ENCODE measurements at places on chromosomes 1 and 21.

GRCh38 chr21:33109574-33110339 lies 39.8 kb downstream of the OLIG1 start:
- peak; percentile 78 for DNase-seq

GRCh38 chr1:220031287-220031686 lies 15.0 kb downstream of the EPRS1 start:
- no peak for DNase-seq

DNA sequence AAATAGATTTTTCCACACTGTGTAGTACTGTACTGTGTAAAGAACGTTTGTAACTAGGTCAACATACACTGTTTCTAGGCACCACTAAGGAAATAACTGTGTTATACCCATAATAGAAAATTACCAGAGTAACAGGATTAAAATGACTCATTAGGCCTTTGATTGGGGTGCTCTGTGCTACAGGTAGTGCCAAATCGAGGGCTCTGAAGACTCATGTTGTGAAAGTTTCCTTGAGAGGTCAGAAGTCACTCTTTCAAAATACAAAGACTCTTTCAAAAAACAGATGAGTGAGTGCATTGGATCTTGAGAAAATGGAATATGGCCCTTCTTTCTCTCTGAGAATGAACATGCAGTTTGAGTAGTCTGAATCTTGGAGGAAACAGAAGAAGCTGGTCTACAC lies 143.0 kb downstream of the MRPL39 start:
- DNase-seq, result no peak

- no peak for DNase-seq
These were observed 134.3 kb downstream of the NR5A2 start for GRCh38 chr1:200161801-200162200.

DNA sequence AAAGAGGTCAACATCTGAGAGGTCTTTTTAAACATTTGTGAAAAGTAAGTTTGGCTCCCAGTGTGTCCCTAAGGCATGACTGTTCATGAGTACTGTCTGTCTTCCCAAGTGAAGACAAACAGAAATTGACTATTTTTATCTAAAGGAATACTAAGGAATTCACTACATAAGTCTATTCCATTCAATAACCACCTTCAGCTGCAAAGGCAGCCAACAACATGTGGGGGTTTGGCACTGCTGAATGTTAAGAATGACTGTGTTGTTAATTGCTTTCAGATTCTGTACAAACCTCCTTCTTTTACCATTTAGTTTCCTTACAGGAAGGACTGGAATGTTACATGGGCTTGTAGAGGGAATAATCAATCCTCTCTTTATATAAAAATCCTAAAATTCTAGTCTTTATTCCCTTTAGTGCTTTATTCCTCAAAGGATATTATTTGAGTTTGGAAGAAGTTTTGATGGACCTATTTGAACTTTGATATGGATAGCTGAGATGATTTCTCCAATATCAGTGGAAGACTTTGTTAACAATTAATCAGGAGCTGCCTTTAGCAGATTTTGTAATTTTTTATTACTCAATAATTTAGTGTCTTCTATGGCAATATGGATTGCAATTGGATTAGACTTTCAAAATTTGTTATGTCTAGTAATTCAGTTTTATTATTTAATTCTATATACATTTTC lies 201.7 kb upstream of the CHRM3 start:
- DNase-seq, result no peak

DNA sequence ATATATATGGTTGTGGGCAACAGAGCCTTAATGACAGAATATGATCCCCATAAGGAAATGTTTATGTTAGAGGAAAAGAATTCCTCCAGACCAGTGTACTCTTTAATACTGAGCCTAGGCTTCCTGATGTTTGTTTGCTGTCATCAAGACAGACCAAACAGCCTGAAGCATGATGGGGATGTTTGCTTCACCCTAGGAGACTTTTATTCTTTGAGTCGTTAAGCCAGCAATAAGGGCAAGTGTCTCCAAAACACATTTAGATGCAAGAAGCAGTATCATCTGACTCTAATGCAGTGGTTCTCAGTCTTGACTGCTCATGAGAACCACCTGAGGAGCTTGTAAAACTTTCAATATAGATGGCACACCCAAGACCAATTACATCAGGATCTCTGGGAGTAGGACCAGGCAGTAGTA lies 33.1 kb downstream of the UBE2U start:
- DNase-seq, result no peak

DNA sequence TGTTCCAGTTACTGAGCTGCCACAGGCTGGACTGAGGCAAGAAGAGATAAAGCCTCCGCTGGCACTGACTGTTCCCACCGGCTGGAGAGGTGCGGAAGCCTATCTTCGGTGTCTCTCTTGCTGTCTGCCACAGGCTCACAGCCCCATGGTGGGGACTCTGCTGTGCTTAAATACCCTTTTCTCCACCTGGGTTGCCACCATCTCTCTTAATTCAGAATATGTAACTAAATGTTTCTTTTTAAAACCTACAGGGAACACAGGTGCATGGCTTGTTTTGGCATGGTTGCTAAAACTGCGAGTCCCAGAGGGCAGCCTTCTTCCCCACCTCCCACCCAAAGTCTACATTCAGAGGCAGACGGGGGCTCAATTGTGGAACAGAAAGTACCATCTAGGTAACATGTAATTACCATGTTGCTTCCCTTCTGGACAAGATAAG lies 8.1 kb upstream of the LBR start:
- DNase-seq, result no peak

- no peak for DNase-seq
These were observed 8.2 kb downstream of the PNRC2 start for GRCh38 chr1:23967871-23968270.

DNA sequence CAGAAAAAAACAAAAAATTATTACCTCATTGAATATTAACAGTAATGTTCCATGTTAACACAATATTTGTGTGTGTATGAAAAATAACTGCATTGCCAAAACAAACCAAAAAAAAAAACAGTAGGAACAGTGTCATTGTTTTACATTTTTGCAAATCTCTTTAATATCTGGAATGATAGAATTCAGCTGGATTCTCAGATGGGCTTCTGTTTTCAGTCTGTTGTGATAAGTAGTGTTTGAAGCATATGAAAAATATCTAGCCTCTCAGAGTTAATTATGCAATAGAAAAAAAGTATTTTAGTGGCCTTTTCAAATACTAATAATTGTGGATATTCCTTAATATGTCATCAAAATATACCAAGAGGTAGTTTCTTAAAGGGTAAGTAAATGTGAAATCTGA lies 52.9 kb upstream of the RWDD3 start:
- DNase-seq, result no peak

Measured in inflammatory macrophage (primary cell).